Stimulated activated CD4-positive, alpha-beta T cell treated with anti-CD3 and anti-CD28 coated beads, Interleukin-15, amount 100 ng/mL, for 48 hours (primary cell): ENCODE measurements at places on chromosomes 2 and 18.

DNA sequence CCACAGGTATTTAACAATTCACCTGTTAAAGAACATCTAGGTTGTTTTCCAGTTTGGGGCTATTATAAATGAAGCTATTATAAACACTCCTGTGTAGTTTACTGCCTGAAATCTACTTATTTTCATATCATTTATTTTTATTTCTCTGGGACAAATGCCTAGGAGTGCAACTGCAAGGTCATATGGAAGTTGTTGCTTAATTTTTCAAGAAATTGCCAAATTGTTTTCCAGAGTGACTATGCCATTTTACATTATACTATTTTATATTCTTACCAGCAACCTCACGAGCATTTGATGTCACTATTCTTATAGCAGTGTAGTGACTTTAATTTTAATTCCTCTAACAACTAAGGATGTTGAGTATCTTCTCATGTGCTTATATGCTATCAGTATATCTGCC, 298.4 kb downstream of the EXOC6B start:
- no peak for DNase-seq

DNA sequence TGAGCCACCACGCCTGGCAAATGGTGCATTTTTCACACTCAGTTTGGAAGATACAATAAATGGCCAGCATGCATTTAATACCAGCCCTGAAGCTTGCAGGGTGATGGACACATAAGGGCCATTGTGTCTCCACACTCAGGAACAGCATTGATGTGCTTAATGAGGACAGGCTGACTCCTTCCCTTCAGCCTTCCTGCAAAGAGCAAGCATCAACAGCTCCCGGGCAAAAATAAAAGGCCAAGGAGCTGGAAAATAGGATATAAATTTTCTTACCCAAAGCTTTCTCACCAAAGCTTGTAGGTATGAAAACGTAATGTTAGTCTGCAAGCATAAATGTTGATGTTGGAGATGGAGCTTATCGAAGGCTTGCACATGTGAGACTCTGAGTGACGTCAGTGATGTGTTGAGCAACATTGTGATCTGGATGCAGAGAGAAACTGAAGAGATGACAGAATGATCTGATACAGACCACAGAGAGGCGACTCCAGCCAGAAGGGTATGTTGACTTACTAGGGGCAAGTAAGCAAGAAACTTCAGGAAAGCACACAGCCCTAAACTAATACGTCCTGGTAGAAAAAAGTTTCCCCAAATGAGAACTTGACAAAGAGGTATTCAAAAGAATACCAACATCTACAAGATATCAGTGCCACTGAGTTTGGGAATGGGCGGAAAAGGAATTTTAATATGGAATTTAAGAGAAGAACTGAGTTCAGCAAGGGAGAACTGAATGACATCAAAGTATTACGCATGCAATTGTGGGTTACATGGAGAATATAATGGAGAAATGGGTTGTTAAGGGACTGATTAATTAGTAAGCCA, 256.5 kb downstream of the TGIF1 start:
- DNase-seq: no peak

DNA sequence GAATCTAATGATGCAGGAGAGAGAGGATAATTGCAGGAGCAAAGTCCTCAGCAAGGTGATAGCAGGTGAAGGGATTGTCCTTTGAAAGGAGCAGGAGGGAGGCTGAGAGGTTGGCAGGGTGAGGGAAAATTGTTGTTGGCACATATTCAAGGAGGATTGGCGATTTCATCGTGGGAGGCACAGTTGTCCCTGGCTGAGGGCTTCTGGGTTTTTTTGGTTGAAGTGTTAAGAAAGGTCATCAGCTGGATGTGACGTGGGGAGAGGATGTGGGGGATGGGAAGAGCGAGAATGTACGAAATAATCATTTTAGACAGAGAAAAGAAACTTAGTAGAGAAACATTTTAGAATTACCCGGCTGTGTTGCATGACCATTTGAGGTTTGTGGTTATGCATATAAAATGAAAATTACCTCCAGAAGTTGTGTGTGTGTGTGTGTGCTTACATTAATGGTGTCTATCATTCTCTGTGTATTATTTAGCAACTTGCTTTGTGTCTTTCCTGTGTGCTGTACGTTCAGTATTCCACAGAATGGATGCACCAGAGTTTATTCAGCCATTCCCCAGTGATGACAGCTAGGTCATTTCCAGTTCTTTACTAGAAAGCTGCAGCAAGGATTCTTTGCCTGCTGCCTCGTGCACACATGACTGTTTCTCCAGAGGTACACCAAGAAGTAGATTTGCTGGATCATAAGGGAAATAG, 67.6 kb downstream of the SDC1 start:
- no peak for DNase-seq

GRCh38 chr2:69977906-69978482, 16.6 kb upstream of the ASPRV1 start:
- DNase-seq: no peak

GRCh38 chr2:229416116-229416694, 145.1 kb upstream of the PID1 start:
- DNase-seq: no peak
